ENCODE measurements at places on chromosomes 11 and 22.
A peak's percentile ranks its signal among the peaks of the same experiment; 100 is the strongest.

DNA sequence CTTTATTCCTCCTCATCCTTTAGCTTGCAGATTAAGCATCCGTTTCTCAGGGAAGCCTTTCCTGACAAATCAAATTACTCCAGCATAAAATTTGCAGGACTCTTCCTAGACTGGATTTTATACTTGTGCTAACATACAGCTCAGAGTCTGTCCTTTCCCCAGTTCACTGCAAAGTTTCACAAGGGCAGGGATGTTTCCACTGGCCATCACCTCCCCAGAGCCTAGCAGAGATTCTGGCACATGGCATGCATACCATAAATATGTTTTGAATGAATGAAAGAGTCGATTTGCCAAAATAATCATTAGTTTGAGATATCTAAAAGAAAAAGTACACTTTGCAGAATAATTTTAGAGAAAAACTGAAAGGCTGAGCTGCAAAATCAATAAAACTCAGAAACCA, 10.6 kb downstream of the MSANTD4 start:
- no peak for DNase-seq

DNA sequence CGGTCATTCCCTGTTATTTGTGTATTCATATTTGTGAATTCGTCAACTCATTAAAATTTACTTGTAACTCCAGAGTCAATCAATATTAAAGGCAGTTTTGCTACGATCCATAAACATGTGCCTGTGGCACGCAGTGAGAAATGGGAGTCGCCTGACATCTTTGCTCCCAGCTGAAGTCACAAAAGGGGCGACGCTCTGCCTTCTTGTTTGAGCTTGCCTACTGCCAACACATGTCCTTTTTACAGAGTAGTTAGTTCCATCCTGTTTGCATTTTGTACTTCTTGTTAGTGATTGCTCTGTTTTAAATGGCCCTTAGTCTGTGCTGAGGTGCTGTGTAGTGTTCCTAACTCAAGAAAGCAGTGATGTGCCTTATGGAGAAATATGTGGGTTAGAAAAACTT, 305.3 kb downstream of the ETS1 start:
- no peak for DNase-seq

GRCh38 chr11:11787305-11788062, 54.3 kb upstream of the USP47 start:
- DNase-seq = peak; percentile 71

DNA sequence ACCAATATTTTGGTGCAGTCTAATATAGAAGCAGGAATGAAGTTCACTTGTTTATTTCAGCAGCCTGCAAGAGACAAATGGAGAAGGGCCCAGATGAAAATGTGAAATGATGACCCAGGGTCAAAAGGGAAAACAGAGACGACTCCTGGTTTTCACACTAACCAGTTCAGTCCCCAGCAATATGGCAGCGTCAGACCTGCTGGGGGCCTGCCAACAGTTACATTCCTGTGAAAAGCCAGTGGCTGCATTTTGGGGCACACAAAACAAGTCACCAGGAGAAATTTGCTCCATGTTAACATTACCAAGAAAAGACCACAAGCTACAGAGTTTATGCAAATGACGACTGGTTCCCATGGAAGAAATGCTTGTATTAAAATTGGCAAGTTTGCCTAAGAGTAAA, 80.2 kb downstream of the CCDC34 start:
- DNase-seq = peak; percentile 37

GRCh38 chr11:73310076-73310475, 2.0 kb downstream of the ARHGEF17 start:
- DNase-seq = no peak

DNA sequence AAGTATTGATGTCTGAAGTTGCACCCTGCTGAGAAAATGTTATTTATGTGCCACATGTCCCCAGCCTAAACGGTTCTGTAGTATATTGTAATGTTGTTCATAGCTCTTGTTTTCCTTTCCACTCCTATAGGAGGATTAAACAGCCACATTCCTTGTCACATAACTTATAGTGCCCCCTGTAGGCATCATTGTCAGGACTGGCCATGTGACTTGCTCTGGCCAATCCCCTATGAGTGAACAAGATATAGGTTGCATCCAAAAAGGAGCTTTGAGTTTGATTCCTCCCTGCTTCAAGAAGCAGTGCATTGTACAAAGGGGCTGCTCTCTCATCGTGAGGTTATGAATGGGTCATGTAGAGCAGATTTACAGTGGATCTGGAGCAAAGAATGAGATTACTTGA, 717.6 kb upstream of the ANO5 start:
- no peak for DNase-seq

DNA sequence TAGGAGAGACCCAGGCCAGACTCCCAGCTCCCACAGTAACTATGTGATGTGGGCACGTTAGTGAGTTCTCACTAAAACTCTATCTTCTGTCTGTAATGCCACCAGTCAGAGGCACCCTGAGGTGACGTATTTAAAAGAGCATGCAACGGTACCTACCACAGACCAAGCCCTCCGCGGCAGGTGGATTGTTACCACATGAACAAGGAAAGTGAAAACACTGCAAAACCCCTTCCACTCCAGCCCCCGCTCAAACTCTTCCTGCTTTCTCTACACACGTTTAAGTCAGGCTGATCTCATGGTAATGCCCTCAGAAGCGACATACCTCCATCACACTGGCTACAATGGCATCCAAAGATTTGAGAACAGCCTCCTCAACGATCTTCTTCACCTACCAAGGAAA, 36.7 kb downstream of the SERPIND1 start:
- no peak for DNase-seq

GRCh38 chr11:114315749-114316368, 19.7 kb downstream of the NNMT start:
- no peak for DNase-seq

DNA sequence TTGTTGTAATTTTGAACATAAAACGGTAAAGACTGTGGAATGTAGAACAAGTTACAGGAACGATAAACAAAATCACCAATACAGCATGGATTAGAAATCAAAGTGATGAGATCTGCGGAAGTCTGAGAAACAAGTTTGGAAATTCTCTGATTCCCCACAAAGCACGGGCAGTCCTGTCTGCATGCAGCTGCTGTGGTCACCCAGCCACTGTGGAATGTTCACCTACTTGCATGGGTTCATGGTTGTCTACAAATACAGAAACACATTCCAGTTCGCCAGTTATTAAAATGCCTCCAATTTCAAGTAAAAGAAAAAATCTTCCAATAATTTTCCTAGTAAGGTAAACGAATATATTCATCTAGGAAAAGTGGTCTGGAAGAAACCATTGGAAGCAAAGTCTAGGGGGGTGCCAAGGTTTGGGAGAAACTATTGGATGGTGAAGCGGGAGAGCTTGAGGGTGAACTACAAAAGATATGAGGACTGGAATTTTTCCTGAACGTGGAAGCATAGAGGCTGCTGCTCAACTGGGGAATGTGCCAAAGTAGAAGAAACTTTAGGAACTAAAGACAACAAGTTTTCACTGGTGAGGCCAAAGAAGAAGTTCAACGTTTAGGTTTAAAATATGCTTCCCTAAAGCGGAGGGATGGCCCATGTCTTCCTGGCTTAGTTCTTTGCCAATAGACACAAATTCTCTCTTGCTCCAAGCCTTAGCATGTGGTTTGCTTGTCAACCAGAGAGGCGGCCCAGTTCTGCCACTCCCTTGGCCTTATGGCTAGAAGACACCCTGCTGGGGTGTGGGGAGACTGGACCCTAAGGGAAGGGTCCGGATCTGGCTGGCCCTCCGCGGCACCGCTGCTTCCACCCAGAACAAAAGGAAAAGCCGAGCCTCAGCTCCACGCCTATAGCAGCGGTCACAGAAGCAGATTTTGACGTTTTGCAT, 70.2 kb downstream of the CTTN start:
- DNase-seq = no peak

DNA sequence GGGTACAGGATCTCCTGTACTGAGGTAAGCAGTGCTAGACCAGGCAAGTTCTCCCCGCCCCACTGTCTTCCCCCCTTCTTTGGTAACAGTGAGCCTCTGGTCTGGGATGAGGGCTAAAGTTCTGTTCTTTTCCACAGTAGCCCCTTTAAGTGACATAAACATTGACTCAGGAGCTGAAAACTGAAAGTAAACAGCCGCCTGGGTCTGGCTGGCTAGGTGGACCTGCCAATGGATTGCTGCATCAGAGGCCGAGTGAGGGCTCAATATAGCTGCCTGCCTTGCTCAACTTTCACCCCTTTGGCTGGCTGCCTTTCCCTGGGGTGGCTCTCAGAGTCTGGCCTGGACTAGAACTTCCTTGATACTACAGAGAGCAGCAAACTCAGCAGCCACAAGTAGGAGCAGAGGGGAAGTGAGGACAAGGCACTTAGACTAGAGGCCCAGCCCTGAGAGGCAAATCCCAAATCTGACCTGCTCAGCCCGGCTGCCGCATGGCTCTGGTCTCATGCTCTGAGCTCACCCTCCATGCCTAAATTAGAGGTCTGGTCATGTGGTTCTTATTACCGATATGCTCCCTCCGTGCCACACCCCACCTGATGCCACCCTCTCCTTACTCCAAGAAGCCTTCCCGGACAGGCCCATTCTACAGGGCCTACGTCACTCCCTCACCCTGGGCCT, 9.6 kb upstream of the UCP3 start:
- DNase-seq = peak; percentile 30

GRCh38 chr11:115963156-115963555, 458.9 kb upstream of the CADM1 start:
- no peak for DNase-seq
